Left ventricle myocardium inferior (tissue), 1 donor: ENCODE measurements at places on chromosomes 5 and 9.
A peak's percentile ranks its signal among the peaks of the same experiment; 100 is the strongest.

- DNase-seq, result peak; percentile 6
Observed at GRCh38 chr9:134501761-134502265, 139.8 kb upstream of the COL5A1 start.

DNA sequence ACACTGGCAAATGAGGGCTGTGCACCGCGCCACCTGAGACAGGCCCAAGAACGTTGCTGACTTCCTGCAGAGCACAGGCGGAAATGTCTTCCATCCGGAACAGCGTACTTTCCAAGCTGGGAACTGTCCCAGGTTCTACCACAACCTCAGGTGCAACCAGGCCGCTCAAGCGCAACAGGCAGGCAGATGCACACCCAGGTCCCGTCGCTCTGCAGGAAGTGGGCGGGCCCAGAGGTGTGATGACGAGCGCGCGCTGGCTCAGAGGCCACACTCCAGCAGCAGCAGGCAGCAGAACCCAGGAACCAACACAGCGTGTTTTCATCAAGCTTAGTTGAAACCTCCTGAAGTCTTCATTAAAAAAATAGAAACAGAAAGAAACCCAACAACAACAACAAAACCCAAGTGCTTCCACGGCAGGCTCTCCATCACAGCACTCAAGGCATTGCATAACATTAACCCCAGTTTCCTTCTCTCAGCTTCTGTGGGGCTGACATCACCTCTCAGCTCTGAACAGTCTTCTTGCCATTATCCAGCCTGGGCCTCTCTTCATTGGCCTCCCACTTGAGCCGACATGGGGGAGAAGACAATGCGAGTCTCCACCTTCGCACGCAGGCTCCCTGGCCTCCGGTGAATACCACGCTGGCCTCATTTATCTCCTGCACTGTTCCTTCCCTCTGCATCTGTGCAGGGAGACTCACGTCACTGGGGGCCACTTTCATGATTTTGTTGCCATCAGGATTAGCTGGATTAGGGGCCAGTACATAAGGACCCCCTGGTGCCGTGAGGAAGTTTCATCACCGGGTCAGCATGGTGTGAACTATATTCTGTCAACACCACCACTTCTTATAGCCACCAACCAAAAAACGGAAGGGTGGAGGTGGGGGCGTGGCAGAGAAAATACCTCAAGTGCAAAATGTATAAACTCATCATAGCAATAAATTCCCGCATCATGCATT is 22.1 kb downstream of the PTCH1 start:
- DNase-seq, result no peak

- DNase-seq, result no peak
Observed at GRCh38 chr9:76045221-76045620, 154.7 kb downstream of the PCSK5 start.

- DNase-seq, result peak; percentile 97
Observed at GRCh38 chr9:127980706-127981558, at the start of gene EEIG1. Gene EEIG1 (minus strand): TSS chr9:127980989. CDS start chr9:127980137, 852 bp downstream.

GRCh38 chr5:93513298-93513697 is 67.7 kb downstream of the NR2F1-AS1 start:
- no peak for DNase-seq

DNA sequence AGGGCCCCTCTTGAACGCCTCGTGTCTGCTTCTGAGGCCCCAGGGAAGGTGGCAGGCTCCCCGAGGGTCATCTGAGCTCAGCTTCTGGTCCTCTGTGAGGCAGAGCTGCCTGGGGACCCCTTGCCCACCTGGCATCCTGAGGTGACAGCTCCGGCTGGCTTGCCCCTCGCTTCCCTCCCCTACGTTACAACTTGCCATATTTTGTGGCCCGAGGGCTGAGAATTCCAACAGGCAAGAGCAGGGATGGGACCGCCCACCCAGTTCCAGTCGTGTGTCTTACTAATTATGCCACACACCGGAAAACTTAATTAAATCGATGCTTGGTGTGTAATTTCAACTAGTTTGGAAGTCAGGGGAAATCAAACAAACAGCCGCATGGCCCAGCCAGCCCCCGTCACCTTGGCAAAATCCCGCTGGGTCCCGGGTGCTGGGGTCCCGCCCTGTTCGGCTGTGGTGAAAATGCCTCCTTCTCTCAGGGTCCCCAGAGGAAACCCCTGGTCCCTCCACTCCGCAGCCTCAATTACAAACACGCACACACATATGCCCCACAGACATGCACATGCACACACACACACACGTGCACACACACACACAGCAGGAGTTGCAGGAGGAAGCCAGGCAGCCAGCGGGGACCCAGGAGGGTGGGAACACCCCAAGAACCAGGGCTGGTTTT is 221.0 kb upstream of the IER5L start:
- DNase-seq, result peak; percentile 12

DNA sequence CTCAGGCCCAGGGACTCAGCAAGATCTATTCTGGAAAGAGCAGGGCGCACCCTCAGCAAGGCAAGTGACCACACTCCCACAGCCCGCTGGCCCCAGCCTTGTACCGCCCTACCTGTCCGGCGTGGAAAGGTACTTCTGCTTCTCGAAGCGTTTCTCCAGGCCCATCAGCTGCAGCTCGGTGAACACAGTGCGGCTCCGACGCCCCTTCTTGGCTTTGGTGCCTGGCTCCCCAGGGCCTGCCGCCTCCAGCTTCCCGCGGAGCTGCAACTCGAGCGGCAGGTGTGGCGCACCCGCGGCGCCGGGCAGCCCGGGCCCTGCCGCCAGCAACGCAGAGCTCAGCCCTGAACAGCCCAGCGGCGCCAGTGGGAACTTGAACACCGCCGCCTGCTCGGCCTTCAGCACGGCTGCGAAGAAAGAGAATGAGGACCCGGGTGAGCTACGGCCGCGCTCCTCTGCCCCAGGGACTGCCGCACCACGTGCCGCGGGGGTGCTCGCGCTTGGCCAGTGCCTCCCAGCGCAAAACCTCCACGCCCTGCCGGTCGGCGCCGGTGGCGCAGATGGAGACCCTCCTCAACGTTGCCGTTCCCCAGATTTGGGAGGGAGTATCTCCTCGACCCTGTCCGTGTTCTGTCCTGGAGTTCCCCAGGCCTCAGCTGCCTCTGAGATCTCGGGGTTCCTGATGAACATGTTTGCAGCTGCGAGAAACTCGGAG is 2.2 kb downstream of the BARX1 start:
- no peak for DNase-seq

GRCh38 chr5:102294886-102295395 is 1.1 kb downstream of the SLCO4C1 start:
- DNase-seq, result no peak

DNA sequence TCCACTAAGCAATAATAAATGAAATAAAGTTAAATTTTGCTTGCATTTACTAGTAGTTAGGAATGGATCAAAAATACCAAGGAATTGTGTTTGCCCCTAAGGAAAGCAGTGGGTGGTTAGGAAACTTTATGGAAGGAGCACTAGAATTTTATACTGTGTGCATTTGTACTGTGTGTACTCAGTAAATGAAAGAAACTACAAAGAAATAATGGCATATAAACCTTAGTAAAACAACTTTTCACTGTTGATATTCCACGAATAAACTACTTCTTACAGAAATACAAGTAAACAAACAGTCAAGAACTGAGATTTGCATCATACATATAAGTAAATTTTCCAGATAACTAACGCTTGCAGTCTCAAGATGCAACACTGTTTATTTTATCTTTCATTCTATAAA is 103.7 kb upstream of the PARP8 start:
- no peak for DNase-seq

GRCh38 chr9:91488341-91488740 is 64.7 kb upstream of the NFIL3 start:
- no peak for DNase-seq

GRCh38 chr9:126330536-126330935 is 3.9 kb downstream of the MVB12B start:
- DNase-seq, result no peak

DNA sequence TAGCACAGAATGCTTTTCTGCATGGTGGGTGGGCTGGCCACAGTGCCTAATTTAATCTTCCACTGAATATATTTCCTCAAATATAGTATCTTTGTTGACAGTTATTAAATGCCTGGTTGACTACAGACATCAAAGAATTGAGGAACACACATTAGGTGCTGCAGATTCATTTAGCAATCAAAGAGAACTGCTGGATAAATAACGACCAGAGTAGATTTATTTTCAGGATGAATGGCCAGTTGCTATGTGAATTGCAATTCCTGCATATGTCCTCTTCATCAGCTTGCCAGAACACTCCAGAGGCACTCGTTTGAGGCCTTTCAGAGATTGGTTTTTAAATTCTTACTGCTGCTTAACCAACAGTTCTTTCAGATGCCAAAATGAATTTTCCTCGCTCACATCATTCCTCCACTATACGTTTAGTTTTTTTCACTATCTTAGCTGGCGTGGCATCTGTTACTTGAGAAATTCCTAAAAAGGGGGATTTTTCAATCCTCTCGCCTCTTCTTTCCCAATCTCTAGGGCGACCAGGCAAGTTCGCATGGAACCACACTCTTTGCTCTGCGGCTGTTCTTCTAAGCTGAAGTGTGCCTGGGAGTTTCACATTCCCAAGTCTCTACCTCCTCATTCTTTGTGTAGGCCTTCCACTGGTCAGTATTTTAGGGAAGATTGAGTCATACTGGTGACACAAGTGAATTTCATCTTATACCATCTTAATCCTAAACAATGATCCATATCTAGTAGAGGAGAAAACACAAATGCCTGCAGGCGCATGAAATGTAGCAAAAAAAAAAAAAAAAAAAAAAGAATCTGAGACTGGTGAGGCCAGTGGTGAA is 237.1 kb upstream of the NMUR2 start:
- no peak for DNase-seq

DNA sequence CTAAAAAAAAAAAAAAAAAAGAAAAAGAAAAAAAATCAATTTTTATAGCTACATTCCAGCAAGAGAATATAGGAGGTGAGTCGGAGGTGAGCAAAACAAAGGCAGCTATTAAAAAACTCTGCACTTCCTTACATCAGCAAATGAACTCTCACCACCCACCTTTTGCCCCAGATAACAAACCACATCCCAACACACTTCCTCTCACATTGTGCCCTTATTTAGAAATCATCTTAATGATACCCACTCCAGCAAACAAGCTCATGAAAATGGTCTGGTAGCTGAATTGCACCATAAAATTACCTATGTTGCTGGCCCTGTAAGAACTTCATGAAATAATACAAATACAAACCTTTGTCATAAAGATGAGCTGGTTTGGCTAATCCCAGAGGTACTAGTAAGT is 82.9 kb downstream of the CEMIP2 start:
- no peak for DNase-seq

GRCh38 chr5:140041099-140041491 is 2.0 kb downstream of the NRG2 start:
- DNase-seq, result no peak

DNA sequence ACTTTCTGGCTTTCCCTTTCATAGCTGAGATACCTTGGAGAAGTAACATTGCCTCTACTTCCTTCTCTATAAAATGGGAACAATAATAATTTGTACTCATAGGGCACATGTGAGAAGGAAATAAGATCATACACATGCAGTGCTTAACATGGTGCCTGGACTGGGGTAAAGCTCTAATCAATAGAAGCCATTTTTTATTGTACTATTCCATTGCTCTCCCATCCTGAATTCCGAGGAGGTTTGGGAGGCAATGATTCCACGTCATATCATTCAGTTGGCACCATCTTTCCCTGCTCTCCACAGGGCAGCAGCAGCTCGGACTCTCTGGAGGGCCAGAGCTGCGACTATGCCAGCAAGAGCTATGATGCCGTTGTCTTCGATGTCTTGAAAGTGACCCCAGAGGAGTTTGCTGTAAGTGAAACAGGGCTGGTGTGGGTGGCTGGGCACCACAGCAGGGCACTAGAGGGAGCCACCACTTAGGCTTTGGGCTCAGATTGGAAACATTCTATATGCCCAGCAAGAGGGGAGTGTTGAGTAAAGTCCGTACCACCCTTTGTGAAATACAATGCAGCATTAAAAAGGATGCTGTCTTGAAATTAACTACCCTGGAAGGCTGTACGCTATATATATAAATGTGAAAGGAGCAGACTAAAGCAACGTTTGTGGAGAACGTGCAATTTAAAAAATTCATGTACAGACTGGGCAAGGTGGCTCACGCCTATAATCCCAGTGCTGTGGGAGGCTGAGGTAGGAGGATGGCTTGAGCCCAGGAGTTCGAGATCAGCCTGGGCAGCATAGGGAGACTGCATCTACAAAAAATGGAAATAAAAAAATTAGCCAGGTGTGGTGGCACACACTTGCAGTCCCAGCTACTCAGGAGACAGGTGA is 51.2 kb downstream of the RALGPS1 start:
- DNase-seq, result peak; percentile 47

DNA sequence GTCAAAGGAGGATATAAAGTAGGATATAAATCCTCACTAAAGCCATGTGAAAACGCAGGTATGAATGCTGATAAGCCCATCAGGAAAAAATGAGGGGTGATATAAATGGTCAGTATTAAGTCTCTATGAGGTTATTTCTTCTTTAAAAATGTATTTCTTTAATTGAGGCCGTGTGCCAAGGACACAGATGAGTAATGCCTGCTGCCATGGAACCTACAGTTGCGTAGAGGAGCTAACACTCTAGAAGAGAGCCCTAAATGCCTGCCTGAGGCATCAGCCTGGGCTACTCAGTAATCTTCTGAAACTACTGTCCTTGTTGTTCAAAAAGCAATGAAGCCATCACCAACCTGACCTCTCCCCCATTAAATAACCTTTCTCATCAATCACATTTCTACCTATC is 84.9 kb downstream of the KLHL3 start:
- no peak for DNase-seq

DNA sequence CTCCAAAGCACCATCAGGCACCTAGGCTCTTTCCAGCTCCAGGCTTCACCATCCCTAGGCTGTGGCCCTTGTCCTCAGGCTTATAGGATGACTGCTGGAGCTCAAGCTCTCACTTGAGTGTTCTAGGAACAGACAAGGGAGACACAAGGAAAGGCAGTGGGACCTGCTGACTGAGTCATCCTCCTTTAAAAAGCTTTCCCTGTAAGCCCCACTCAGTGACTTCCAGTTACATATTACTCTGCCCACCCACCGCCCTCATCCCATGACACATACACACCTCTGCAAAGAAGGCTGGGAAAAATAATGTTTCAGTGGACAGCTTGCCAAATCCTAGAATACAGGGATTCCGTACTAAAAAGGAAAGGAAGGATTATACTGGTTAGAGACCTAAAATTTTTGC is 154.2 kb upstream of the ZNF366 start:
- no peak for DNase-seq

DNA sequence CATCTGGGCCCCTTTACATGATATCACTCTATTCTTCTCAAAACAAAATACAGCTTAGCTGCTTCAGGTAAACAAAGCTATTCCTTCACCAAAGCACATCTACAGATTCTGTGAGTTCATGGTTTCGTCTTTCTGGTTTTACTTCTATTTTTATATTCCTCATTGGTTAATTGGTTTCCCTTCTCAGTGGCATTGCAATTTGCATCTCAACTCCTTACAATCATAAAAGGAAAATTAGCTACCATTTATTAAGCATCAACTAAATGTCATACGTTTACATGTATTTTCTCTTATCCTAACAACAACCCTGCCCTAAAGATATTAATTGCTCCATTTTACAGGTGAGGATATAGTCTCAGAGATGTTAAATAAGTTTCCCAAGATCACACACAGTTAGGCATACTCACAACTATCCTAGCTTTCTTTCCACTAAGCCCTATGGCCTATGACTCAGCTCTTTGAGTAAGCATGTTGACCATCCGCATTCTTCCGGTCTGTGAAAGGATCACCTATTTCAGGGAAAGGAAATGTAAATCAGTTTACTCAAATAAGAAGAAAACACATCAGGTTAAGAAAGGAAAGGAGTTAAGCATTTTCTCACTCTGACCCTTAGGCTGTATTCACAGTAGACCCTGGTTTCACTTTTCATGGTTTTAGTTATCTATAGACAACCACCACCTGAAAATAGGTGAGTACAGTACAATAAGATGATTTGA is 146.1 kb downstream of the CAAP1 start:
- DNase-seq, result no peak
